ENCODE measurements at places on chromosomes 1 and 21. TPM values are rescaled to one million over a fixed set of nuclear protein-coding genes. Genes with fewer than 3 reads are reported as not detected.

Gene TRIM67
- total RNA-seq: not detected

- DNase-seq: no peak
Measured at GRCh38 chr1:1275836-1276235, 2.2 kb upstream of the UBE2J2 start.

GRCh38 chr1:235326719-235327558 is 1.0 kb downstream of the ARID4B start:
- peak; percentile 54 for DNase-seq

DNA sequence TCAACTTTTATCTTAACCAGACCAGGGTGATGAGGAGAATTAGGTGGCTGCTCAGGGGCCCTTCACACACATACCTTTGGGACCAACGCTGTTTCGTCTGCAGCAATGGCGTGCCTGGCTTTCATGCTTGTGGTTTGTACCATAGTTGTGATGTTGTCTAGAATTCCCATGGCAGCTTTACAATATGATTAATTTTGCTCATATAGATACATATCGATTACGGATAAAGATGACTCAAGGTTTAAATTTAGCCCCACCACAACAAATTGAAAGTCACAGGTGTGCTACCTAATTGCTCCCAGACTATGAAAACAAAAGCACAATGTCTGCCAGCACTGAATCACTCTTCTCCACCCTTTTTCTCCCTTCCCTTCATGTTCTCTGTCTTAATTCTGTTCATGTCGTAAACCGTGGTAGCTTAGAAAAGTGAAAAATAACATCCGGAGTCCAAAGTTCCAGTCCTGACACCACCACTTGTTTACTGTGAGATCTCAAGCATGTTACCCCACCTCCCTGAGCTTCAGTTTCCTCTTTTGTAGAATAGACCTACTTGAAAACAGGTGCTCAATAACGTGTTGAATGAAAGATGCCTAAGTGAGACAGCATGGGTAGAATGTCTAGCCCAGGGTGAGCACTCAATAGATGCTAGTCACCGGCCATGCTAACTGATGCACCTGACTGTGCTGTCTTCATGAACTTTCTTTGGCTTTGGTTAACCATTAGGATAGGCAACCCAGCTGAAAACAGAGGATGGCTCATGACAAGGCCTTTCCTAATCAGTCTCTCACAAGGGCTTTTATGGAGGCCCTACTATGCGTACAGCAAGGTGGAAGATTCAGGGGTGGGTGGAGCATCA is 22.1 kb upstream of the JUN start:
- peak; percentile 56 for DNase-seq

DNA sequence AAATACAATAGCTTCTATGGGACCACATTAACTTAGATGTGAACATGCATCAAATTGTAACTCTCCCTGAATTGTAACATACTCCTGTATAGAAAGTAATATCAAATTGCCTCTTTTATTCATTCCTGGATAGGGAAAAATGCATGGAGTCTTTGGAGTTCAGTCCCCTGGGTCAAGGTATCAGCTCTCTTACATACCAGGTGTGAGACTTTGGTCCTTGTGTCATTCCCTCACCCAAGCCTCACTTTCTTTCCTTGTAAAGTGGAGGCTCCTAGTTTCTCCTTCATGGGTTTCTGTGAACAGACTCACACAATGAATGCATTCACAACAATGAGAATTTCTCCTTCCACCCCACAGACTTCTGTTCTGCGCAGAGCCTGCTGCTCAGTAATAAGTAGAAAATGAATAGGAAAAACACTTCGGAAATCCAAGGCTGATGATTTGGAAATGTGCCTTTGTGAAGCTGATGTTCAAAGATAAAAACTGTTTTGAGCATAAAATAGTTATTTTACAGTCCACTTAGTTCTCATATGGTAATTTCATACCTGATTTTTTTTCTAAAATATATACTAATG is 185.3 kb downstream of the AK5 start:
- no peak for DNase-seq

DNA sequence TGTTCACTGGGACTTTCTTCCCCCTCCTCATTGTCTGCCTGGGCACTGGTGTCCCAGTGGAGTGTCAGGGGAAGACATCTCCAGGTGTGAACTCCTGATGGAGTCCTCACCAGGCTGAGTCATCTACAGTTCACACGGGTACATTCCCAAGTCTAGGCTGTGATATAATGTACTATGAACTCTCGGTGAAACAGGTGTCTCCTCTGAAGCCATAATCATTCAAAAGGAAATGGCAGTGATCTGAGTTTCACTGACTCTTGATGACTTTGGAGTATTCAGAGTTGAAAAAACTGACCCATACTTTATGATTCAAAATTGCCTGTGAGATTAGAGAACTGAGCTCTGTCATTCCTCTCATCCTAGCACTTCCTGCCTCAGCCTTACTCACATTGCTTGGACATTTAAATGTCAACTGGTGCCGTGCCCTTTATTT is 9.1 kb downstream of the LAMC2 start:
- peak; percentile 33 for DNase-seq

All from colonic mucosa (tissue), 4 donors.